AG04450 (cell line): ENCODE measurements at places on chromosomes 7 and 10.

DNA sequence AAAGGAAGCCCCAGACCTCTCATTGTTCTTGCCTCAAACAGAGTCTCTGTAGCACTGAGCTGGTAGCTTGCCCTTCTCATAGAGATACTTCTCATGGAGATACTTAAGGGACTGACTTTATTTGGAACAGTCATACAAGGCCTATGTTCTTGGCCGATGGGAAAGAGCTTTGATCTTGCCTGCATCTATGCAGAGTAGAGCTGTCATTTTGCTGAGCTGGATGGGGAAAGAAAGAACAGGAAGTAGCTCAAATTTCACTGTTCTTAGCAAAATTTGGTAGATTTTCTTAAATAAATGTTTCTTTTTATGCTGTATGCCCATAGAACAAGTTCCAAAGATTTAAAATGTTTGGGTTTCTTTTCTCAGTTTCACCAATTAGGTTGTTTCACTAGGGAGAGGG lies 119.3 kb upstream of the SEC61G start:
- DNase-seq, result no peak

DNA sequence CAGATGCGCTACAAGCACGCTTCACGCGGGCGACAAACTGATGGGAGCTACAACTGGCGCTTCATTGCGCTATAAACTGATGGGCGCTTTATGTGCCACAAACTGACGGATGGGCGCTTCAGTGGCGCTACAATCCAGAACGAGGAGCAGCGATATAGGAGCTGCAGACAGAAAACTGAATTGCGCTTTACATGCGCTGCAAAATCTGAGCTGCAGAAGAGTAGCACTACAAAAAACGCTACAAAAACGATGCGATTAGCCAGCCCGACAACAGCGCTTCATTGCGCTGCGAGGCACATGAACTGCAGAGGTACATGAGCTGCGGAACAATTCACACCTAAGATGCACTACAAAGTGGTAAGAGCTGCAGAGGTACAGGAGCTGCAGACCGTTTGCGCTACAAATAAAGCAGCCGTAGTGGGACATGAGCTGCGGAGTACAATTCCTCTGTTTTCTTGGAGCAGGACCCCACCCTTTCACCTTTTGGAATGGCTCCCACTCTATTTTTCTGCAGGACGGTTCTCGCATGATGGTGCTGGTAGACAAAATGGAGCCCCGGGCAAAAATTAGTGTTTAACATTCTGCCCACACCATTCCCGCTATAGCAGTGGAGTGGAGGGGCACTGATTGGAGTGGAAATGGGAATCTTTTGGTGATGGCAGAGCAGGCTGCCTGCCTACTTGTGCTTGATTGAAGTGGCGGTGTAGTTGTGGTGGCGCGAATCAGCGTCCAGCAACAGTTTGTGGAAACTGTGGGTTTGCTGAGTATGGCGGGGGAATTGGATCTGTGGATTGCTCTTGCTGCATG lies 1.2 kb upstream of the SGCE start:
- DNase-seq, result no peak

GRCh38 chr7:74032191-74032490 lies 4.2 kb downstream of the ELN start:
- no peak for DNase-seq

GRCh38 chr7:67406976-67407375 lies 410.3 kb downstream of the TYW1 start:
- DNase-seq, result no peak

- DNase-seq, result no peak
Measured at GRCh38 chr10:21808550-21808949, 195.0 kb downstream of the DNAJC1 start.

DNA sequence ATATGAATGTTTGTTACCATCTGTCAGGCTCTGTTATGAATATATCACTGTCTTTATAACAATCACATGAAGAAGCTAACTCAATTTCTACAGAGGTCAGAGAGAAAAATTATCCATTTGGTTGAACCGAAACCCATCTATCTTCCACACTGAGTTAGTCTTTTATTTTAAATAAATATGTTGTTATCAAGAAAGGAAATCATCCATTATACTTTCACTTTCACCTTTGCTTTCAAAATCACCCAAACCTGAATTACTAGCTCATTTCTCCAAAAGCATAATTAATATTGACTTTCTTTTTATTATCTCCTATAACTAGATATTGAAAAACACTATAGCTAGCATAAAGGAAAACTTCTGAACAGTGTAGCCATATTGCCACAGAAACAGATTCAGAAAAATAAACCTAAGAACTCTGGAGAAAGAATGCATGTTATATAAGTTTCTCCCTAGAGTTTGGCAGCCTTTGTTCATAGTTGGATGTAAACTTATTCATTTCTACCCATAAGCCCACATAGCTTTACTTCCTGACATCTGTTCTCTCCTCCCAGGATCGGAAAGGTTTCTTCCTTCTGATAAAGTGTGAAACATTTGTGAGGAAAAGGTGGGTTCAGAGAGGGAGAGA lies 66.0 kb downstream of the NPSR1 start:
- no peak for DNase-seq

- no peak for DNase-seq
Measured at GRCh38 chr7:65925040-65925439, 52.2 kb downstream of the VKORC1L1 start.

GRCh38 chr10:64571056-64571455 lies 1049.9 kb downstream of the REEP3 start:
- no peak for DNase-seq

GRCh38 chr7:127251465-127252376 lies 1.0 kb downstream of the GRM8 start:
- no peak for DNase-seq

DNA sequence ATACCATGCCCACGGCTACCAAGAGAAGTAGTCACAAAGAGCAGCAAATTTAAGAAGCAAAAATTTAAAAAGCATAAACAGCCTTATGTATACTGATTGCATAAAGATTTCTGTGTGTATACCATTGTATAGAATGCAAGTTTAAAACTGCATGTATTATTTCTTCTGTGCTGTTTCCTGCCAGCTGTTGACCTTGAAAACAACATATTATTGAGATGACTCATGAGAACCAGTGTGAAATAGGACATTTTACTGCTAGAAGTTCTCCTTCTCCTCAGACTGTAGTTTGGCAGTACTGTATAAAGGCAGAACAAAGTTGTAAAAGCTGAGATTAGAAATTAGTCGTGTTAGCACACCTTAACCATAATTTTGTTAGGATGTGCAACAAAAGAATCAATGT lies 42.3 kb upstream of the SGCE start:
- peak; percentile 52 for DNase-seq

DNA sequence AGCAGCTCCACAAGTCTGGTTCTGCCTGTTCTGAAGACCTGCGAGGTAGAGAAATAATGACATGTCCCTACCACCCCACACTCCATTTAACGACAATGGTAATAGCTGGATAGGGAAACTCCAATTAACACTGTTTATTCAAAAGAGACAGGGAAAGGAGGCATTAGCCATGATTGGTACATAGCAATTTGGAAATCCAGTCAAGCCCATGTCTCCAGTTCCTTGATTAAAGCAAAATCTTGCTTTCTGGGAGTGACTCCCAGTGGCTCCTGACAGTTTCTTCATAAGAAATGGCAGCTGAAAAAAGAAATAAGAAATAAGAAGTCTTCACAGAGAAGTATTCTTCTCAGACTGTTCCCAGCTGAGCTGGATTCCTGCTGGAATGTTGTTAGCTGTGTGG lies 140.7 kb upstream of the LYZL2 start:
- no peak for DNase-seq

GRCh38 chr7:151313857-151314256 lies 27.8 kb upstream of the NUB1 start:
- no peak for DNase-seq

GRCh38 chr10:11837372-11838161 lies 14.4 kb downstream of the PROSER2 start:
- DNase-seq, result no peak

DNA sequence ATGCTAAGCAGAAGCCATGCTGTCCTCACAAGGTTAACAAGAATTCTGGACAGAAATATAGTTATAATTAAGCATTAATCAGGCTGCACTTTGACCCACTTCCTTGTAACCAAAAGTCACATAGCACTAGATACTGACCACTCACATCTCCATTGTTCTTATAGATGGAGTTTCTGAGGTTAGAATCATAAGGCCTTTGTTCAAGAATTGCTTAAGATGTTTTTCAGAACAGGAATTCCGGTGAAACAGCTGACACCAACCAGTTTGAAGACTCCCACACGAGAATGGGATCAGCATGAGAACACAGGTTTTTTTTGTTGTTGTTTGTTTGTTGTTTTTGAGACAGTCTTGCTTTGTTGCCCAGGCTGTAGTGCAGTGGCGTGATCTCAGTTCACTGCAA lies 488.3 kb upstream of the NRP1 start:
- no peak for DNase-seq

- no peak for DNase-seq
Measured at GRCh38 chr7:50738932-50739331, 43.8 kb downstream of the GRB10 start.

GRCh38 chr7:40566879-40567278 lies 432.1 kb downstream of the SUGCT start:
- DNase-seq, result no peak

- DNase-seq, result no peak
Measured at GRCh38 chr10:132737390-132738048, 48.4 kb downstream of the NKX6-2 start.

DNA sequence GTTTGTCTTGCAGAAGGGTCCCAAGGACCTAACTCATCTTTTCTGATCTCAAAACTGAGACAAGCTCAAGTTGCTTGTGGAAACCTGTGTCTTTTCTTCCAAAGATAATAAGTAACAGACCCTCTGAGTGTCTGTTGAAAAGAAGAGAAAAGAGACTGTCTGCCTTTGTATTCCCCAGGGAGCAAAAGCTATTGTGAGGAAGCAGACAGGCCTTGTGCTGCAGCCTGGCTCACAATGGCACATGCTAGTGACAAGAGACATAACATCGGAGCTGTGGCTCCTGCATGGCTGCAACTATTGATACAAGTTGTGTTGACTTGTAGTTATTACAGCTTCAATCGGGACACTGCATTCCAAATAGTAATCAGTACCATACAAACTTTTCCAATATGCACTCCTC lies 202.9 kb downstream of the DKK1 start:
- no peak for DNase-seq

GRCh38 chr7:30994206-30995100 lies 30.7 kb downstream of the GHRHR start:
- no peak for DNase-seq

DNA sequence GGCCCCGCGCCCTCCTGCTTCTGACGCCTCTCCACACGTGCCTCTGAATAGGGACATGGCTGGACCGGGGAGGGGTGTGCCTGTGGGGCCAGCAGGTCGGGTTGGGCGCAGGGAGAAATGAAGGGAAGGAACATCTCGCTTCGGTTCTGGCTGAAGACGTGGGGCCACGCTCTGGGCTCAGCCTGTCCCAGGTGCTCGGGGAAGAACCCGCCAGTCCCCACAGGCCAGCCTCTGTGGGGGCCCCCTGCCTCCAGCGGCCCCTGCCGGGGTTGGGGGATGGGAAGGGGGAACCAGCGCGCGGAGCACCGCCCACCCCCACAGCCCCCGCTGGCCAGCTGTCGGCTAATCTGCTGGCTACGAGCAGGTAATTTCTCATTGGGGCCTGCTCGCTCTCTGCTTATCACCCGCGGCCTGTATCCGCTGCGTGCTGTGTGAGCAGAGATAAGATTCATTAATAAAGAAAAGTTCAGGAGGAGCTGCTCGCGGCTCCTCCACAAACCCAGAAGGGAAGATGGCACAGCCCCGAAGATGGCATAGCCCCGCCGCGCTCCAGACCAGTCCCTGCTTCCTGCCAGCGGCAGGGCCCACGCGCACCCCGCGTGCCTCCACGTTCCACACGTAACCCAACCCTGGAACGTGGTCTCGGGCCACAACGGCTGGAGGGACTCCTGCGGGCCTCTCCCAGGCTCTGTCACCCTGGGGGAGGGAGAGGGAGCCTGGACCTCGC lies 186.2 kb downstream of the ELFN1 start:
- DNase-seq, result no peak

- no peak for DNase-seq
Measured at GRCh38 chr7:147539685-147540084, 1050.9 kb upstream of the C7orf33 start.

DNA sequence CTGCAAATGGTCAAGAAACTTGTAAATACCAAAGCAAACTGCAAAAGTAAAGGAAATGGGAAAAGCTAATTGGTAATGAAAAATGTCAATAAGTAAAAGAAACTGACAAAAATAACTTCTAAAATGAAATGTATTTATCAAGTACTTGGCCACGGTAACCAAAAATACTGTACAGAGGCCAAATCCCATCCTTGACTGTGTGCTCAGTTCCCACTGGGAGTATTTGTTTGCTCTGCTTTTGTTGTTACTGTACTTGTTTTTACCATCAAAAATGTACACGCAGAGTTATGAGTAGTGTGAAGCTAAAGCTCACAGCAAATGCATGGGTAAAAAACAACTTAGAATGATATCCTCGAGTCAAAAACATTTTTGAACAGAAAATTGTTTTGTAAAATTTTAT lies 31.1 kb downstream of the ENKUR start:
- DNase-seq, result no peak

- DNase-seq, result no peak
Measured at GRCh38 chr7:104153287-104153686, 54.5 kb downstream of the ORC5 start.

- no peak for DNase-seq
Measured at GRCh38 chr7:77760809-77761453, 37.3 kb downstream of the TMEM60 start.

DNA sequence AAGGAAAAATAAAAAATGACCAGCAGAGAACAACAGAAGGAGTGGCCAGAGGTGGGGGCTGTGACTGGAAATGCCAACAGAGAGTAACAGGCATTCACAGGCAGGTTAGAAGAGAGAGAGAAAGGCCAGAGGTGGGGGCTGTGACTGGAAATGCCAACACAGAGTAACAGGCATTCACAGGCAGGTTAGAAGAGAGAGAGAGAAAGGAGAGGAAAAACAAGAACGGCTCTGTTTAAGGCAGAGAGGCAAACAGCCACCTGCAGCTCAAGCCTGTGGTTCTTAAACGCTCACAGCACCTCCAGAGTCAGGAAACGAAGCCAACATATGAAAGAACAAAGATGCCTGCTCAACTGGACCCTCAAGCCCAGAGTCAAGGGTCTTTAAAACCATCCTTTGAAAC lies 39.5 kb upstream of the DGKI start:
- no peak for DNase-seq

DNA sequence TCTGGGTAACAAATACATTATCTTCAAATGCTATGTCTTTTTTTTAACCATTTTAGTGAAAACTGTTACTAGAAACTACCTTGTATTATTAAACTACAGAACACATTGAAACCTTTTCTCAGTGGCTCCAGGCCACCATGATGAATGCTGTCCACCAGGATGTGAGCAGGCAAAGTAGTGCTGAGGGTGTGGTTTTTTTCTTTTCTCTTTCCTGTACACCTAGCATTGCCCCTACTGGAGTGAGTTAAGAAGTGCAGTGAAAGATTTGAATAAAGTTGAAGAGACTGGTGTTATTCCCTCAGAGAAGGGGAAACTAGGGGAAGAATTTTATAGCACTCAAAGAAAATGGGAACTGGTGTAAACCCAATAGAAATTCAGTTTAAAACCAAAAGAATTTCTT lies 120.0 kb upstream of the SAMD8 start:
- no peak for DNase-seq

DNA sequence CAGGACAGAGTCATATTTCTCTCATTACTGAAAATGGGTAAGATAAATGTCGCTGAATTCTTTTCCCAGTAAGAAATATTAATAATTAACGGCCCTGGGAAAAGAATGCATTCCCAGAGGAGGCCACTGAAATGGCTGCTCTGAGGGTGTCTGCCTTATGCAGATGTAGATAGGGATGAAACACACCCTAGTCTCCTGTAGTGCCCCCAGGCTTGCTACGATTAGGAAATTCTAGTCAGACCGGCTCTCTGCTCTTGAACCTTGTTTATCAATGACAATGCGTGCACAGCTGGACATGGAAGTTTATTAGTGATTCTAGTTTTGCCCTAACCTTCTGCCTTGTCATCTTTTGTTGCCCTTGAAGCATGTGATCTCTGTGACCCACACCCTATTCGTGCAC lies 291.1 kb downstream of the ZNF248 start:
- DNase-seq, result no peak
